Thyroid gland (tissue), 4 donors: ENCODE measurements at places on chromosomes 16 and 17. TPM values are rescaled to one million over a fixed set of nuclear protein-coding genes. Genes with fewer than 3 reads are reported as not detected.

The KIAA0753 gene
- total RNA-seq: 21.8 TPM

The ADGRG3 gene
- 5.9 TPM for total RNA-seq

The ABCA3 gene
- total RNA-seq: 36.5 TPM

The NOG gene
- not detected for total RNA-seq

The CNTD1 gene
- total RNA-seq: not detected

The JMJD8 gene
- total RNA-seq: 105 TPM

The TBC1D28 gene
- total RNA-seq: not detected

The MPP3 gene
- total RNA-seq: 17.4 TPM

The CCDC47 gene
- 84.0 TPM for total RNA-seq

The MYH4 gene
- total RNA-seq: not detected

The DNAAF8 gene
- 1.7 TPM for total RNA-seq

The ZNF207 gene
- 155 TPM for total RNA-seq

The CBFA2T3 gene
- 1.3 TPM for total RNA-seq

The SLC38A8 gene
- total RNA-seq: not detected

The CCL4 gene
- 2.7 TPM for total RNA-seq

The ZDHHC1 gene
- total RNA-seq: 63.8 TPM

The CBX2 gene
- total RNA-seq: 0.54 TPM

The GALNS gene
- 14.4 TPM for total RNA-seq

The MT1G gene
- 930 TPM for total RNA-seq

The KIF2B gene
- total RNA-seq: not detected
